LNCaP clone FGC (cell line): ENCODE measurements at places on chromosomes 16 and 17.

GRCh38 chr17:13311306-13311705 is 290.4 kb downstream of the HS3ST3A1 start:
- DNase-seq = peak; percentile 30

DNA sequence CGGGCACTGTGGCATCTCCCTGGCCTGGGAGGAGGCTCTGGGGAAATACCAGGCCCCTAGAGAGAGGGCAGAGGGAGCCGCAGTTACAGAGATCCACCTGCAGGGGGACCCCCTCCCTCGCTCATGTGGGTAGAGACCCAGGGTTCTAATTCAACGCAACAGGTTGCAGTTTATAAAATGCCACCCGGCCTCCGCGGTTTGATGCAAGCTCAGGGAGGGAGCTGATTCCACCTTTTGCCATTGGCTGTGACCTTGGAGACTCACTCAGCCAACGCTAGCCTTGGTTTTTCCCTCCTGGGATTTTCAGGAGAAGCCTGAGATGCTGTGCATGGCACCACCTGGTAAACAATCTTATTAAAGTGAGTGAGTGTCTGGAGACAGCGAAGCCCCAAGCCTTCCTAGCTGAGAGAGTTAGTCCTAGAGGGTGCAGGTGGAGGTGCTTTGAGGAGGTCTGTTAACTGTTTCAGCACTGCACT is 12.1 kb downstream of the TTLL6 start:
- DNase-seq = no peak

DNA sequence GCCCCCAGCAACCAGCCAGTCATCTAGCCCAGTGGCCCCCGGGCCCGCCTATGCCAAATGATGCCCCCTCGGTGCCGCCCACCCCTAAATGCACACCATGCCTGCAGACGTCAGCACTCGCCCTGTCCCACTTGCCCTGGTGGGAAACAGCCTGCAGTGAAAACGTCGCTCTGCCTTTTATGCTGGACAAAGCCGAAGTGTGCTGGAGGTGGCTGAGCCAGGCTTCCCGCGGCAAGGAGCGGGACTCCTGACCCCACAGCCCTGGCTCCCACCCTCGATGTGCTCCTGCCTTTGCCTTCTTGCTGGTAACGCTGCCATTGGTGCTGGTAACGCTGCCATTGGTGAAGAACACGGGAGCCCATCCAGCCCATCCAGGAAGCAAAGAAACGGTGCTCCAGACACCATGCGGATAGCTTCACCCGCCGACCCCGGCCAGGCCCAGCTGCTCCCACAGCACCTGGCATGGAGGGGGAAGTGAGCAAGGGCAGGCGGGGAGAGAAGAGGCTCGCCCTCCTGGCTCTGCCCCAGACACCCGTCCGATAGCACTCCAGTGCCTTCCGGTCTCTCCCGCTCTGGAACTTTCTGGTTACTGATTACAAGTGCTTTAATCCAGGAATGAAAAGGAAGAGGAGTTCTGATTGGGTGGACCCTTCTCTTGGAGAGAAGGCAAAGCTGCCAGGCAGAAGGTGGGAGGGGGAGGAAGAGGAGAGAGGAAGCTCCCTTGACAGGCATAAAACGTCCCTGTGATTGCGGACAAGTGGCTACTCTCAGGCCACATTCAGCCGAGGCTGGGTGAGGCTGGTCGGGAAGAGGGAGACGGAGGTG is 4.0 kb upstream of the BAIAP2 start:
- no peak for DNase-seq

GRCh38 chr17:56449176-56449575 is 144.3 kb upstream of the NOG start:
- DNase-seq = no peak

DNA sequence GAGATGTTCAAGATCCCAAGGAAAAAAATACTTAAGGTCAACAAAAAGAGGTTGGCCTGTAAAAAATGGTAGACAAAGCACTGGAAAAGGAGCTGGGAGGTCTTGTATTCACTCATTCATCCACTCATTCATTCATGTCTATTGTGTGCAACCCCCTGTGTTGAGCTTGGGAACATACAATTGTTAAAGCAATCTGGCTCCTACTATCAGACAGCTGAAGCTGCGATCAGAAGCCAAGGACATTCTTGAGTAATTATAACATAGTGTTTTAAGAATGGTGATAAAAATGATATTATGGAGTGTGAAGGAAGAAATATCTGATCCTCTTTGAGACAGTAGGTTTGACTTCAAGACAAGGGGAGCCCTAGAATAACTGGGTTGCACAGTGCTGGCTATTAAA is 693.4 kb downstream of the TOX3 start:
- no peak for DNase-seq

DNA sequence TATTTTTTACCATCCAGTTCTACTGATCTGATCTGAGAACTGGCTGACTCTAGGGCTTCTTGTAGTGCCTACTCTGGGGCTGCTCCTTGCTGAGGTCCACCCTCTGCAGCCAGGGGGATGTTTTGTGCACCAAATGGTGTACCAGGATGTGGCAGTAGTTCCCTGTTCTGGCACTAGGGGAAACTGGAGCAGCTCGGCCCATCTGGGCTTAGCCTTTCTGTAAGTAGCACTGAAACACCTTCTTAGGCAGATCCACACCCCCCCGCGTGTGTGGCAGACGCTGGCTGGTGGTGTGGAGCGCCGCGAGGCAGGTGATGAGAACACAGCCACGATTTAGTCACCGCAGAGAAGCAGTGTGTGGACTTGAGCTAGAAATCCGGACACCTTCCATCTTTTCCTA is 17.0 kb downstream of the DUSP14 start:
- DNase-seq = no peak
